ENCODE measurements at places on chromosomes 12 and 14.

DNA sequence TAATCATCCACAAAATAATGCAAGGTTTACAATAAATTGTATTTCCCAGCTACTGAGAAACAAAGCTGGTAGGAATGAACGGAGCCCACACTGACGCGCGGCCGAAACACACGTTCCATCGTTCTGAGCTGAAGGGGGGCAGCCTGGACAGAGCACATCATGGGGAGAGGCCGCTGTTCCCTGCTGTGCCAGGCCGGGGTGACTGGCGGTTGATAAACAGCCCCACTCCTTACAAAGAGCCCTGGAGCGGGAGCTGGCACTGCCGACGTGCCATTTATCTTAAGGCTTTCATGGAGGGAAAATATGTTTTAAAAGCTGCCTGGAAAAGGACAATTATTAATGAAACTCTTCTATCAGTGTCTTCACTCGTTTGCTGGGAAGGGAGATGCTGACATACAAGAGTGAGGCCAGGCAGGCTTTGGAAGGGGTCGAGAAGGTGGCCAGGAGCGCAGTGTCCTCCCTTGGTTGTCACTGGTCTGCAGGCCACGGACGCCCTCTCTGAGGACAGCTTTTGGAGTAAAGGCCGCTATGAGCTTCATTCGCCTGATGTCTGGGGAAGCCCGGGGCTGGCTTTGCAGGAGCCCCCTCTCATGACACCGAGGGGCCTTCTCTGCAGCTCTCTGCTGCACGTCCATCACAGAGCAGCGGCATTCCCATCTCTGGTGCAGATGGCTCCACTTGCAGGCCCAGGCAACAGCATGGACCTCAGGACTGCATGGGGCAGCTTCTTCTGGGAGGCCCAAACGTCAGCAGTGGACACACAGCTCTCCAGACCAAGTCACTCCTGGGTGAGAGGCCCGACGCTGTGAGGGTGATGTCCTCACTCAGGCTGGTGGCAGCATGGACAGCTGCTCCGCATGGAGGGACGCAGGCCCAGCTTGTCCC lies 355.3 kb upstream of the SFSWAP start:
- DNase-seq: no peak

DNA sequence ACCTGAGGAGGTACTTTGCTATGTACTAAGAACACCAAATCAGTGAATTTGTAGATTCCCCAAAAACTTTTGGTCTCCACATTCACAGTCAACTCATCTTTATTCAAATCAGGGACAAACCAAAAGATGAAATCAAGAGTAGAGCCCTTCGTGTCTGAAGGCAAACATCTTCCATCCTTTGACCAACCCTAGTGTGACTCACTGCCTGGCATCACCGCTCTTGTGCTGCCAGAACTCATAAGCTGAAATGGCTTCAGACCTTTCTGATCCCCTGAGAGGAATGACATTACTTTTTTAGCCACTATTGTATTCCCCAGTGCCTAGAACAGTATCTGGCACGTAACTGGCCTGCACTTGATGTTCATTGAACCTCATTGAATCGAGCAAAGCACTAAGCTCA lies 50.1 kb downstream of the GOLGA5 start:
- DNase-seq: peak; percentile 40

DNA sequence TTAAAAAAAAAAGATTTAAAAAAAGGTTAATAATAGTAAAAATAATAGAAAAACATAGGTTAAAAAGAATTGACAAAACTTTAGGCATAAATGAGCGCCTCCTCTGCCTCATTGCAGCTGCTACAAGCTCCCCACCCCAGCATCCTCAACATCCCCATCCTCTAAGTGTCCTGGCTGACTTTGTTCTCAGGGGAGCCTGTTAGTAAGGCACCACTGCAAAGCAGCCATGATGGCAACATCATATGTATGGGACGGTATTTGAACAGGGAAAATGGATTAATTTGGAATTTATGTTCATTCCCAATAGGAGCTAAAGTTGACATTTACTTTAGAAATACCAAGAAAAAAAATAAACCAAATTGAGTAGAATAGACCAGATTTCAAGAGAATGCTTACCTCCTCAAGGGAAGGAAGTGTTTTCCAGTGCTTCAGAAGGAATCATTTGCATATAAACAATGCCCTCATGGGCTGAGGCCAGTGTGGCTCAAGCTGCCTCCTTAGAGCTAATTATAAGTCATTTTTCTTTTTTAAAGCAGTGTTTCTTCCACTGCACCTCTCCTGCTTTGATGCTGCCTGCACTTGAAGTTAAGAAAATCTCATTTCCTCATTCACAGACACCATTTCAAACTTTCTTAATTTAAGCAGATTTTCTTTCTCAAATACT lies 59.6 kb downstream of the DACT1 start:
- no peak for DNase-seq

GRCh38 chr14:101934601-101935150 lies 29.7 kb upstream of the DYNC1H1 start:
- no peak for DNase-seq

- DNase-seq: no peak
These were observed 15.9 kb upstream of the AMIGO2 start for GRCh38 chr12:47095446-47096236.

DNA sequence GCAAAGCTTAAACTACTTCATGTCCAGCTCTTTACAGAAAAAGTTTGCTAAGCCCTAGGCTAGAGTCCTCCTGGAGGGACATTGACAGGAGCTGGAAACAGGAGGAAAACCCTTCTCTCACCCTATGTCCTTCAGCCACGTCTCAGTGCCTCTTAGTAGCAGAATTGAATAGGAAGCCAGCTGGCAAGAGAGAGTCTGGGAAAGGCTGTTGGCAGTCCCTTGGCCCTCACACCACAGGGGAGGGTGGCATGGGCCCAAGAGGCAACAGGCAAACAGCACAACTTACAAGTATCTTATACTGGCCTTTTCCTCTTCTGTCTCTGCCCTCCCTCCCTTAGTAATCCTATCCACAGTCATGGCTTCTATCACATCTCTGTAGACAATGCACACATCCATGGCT lies 27.7 kb upstream of the DHRS2 start:
- DNase-seq: no peak

- DNase-seq: peak; percentile 72
These were observed 3.2 kb downstream of the TEX52 start for GRCh38 chr12:2853626-2854025.

GRCh38 chr12:66132408-66132807 lies 1.9 kb upstream of the LLPH start:
- DNase-seq: no peak

DNA sequence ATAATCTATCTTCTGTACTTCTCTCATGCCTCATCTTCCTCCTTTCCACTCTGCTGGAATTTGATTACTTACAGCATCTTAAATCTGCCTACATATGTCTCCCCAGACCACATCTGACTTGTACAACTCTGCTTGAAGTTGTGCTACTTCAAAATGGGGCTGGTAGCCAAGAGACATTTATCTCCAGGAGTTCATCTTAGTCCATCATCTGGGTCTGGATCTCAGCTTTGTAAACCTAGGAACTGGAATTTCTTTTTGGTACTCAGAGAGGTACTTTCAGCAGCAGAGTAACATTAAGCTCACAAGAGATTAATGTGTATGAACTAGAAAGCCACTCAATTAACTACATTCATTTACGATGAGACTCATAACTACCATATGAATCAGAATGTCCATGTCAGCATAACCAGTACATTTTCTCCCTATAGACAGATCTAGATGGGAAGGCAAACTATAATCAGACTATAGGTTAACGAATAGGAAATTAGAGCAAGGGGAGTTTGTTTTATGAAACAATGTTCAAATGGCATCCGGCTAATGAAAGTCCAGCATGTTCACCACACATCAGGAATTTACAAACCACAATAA lies 178.8 kb downstream of the CEP128 start:
- DNase-seq: no peak

DNA sequence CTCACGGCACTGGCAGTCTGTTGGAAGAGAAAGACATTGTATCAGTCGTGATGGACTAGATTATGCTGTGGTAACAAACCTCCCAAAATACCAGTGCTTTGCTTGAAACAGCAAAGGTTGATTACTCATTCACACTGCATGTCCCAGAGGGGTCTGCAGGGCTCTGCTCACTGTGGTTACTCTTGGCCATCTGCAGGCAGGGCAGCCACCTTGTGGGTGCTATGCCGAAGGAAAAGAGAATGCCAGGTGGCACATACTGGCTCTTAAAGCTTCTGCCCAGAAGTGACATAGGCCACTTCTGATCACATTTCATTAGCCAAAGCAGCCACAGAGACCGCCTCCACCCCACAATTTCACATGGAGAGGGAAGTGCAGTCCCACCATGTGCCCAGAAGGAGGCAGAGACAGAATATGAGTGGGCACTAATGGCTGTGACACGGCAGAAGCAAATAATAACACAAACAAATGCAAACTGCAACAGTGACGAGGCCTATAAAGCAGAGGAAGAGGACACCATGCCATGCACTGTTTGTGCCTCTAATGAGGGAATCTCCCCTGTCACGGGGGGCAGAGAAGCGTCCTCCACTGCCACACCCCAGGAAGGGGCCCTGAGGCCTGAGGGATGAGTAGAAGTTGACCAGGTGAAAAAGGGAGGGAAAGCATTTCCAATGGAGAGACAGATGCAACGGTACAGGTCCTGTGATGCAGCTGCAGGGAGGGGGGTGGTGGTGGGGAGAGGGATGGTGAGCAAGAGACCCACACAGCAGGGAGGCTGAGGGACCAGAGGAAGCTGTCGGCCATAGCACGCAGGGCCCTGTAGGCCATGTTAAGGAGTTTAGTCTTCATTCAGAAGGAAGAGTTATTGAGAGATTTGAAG lies 51.7 kb upstream of the KICS2 start:
- DNase-seq: no peak

- peak; percentile 58 for DNase-seq
These were observed 3.2 kb downstream of the USP44 start for GRCh38 chr12:95548056-95548538.

DNA sequence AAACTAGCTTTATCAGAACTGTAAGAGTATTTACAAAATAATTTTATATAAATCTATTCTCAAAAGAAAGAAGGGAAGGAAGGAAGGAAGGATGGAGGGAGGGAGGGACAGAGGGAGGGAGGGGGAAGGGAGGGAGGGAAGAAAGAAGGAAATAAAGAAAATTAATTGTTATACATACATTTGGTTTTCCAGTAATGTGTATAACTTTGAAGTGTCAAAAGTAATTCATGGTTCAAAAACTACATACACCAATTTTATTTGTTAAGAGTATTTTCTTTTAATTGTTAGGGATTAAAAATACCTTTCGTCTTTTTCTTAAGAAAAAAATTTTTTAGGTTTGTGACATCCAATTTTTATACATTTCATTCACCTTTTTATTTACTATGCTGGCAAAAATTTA lies 17.5 kb upstream of the KCNC2 start:
- DNase-seq: no peak

- no peak for DNase-seq
These were observed 107.1 kb downstream of the LGMN start for GRCh38 chr14:92641306-92641705.

GRCh38 chr14:34660796-34661195 lies 30.8 kb upstream of the SNX6 start:
- no peak for DNase-seq

- DNase-seq: no peak
These were observed 34.6 kb downstream of the LTBP2 start for GRCh38 chr14:74577247-74577947.

GRCh38 chr12:116425256-116426193 lies 133.7 kb upstream of the MAP1LC3B2 start:
- DNase-seq: no peak

GRCh38 chr12:123498126-123498825 lies 35.2 kb downstream of the RILPL1 start:
- no peak for DNase-seq

DNA sequence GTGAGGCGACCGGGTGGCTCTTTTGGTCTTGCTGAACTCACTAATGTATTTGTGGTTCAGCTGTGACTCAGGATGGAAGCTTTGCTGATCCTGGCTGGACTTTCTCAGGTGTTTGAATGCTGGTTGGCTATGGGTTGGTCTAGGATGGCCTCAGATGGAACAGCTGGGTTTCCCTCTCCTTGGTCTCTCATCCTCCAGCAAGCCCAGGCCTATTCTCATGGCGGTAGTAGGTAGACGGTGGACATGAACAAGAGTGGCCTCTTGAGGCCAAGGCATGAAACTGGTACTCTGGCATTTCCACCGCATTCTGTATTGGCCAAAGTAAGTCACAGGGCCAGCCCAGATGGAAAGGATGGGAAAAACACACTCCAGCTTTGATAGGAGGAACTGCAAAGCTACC lies 11.8 kb upstream of the POLR3B start:
- no peak for DNase-seq

DNA sequence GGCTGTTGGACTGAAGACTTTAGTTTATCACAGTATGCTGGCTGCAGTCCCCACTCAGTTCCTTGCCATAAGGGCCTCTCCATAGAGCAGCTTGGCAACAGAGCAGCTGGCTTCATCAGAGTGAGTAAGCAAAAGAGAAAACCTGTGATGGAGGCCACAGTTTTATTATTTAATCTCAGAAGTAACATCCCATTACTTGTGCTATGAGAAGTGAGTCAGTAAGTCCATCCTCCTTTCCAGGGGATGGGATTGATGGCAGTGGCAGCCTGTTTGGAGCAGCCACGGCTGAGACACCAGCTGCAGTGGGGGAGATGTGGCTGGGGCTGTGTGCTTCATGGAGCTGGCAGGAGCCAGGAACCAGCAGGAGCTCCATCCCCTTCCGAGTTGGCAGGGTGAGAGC lies 138.5 kb upstream of the SRRM4 start:
- DNase-seq: no peak

DNA sequence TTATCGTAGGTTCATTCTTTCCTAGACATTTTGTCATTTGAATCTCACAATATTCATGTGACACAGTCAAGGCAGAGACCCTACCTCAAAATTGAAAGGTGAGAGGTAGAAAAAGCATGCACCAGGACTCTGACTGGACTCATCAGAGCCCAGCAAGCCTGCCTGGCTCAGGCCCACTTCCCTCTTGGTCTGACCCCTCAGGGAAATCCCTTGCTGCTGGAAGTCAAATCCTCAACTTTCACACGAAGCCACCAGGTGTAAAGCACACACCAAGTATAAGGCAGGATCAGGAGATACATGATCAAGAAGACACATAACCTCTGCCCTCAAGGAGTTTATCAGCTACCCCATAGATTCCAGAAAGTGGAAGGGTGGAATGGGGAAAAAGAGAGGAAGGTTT lies 18.8 kb downstream of the NIN start:
- no peak for DNase-seq

DNA sequence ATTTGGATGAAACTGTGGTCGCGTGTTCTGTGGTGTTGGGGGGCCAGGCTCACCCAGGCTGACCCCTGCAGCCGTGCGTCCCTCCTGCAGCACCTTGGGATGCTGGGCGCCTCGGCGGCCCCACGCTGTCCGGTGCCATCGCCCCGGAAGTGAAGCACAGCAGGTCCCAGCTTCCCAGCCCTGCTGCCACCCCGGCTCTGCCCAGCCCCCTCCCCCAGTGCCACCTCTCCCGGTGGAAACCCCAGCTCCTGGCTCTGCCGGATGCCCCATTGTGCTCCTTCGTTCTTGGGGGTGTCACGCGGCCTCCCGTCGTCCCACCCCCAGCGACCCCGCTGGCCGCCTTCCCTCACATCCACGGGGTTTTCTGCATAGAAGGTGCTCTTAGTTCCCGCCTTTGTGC lies 25.2 kb downstream of the LRCOL1 start:
- no peak for DNase-seq

- no peak for DNase-seq
These were observed 176.6 kb downstream of the FOXN3 start for GRCh38 chr14:89240414-89240813.
